HT1080 (cell line): ENCODE measurements at places on chromosomes 5 and 9. TPM values are rescaled to one million over a fixed set of nuclear protein-coding genes. Genes with fewer than 3 reads are reported as not detected.

DNA sequence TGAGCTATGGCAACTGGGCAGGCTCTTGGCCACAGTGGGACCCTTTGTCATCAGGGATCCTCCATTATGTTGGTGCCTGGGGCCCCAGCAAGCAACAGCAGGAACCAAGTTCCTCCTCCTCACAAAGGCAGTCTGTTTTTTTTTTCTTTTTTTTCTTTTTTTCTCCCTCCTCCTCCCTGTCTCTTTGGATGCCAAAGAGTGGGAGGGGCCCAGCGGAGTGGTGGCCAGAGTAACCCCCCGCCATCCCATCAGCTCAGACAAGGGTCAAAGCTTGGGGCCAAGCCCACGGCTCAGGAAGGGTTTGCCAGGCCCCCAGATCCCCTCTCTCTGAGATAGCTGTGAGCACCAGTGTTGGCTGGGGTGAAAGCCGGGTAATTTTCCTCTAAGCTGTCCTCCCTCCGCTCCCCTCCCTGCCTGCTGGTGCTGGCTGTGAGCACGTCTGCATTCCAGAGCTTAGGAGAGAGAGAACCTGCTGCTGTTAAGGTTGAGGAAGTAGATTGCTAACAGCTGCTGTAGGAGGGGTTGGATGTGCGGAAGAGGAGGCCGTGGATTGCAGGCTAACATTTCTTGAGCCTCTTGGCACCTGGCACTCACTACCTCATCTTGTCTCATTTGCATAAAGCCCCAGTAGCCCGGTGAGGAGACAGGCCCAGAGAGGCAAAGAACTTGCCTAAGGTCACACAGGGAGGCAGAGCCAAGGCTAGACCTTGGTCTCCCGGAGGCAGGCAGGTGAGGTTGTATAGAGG lies 21.2 kb downstream of the GSN start:
- no peak for DNase-seq

GRCh38 chr5:169300468-169301385 lies at the start of gene SLIT3:
Gene SLIT3, minus strand, starts transcription at chr5:169301139. Its CDS starts 430 bp downstream, at chr5:169300709.
- DNase-seq, result no peak

- DNase-seq, result peak; percentile 20
Measured at GRCh38 chr9:127316586-127317323, 52.2 kb downstream of the GARNL3 start.

DNA sequence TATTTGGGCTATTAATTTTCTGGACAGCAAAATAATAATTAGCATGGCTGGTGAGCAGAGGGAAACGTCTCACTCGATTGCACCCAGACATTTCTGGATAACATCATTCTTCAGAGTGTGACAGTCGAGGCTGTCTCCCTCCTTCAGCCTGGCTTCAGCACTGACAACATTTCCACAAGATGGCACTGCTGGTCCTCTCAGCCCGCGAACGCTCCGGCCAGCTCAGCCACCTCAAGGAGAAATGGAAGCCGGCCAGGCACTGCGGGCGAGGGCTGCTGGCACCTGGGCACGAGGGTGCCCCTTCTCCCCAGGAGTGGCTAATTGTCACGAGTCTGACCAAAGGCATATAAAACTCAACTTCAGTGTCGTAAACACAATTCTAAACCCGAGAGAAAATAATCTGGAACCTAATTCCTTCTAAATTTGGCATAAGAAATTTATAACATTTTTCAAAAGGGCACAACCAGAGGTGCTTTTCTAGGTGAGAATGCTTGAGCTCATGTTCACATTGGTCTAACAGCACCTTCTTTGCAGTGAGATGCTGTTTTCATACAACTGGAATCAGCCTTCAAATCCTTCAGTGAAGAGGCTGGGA lies 65.9 kb downstream of the DAP start:
- peak; percentile 85 for DNase-seq

DNA sequence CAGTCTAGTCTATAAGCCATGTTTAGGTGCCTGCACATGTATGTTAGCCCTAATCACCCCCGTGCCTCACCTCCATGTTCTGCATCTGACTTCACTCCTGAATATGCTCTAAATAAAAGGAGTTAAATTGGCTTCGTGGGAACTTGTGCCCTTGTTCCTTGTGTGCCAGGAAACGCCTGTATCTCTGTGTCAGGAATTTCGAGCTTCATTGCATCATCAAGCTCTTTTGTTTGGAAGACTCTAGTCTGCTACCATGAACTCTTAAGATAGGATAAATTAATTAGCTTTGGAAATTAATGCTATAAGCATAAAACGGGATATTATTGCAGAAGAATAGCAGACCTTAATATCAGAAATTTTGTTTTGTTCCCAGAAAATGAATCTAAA lies 99.2 kb downstream of the ADCY2 start:
- no peak for DNase-seq

GRCh38 chr9:33453999-33454660 lies 6.7 kb upstream of the AQP3 start:
- DNase-seq, result no peak

GRCh38 chr5:98563885-98564653 lies 209.4 kb upstream of the RGMB start:
- no peak for DNase-seq

DNA sequence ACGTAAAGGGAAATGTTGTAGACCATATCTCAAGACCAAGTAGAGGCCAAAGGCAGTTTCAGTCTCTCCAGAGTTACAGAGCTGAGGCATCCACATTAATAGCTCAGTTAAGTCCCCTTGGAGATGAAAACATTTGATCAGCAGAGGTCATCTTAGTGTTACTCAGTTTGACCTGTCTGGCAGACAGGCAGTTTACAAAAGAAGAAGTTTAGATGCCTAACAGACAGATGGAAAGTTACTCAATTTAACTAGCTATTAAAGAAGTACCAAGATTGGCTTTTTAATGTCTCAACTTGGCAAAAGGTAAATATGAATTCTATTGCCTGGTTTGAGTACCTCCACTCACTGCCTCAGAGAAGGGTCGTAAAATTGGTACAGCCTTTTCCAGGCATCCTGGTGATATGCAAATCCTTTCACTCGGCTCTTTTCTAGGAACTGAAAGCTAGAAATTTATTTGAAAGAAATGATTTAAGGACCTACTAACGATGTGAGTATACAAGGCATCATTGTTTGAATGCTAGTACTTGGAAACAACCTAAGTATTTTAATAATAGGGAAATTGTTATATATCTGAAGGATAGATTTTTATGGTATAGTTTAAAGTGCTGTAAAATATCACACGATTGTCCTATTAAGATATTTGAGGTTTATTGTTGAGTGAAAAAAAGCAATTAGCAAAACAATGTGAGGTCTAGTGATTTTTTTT lies 14.8 kb downstream of the ACO1 start:
- no peak for DNase-seq

DNA sequence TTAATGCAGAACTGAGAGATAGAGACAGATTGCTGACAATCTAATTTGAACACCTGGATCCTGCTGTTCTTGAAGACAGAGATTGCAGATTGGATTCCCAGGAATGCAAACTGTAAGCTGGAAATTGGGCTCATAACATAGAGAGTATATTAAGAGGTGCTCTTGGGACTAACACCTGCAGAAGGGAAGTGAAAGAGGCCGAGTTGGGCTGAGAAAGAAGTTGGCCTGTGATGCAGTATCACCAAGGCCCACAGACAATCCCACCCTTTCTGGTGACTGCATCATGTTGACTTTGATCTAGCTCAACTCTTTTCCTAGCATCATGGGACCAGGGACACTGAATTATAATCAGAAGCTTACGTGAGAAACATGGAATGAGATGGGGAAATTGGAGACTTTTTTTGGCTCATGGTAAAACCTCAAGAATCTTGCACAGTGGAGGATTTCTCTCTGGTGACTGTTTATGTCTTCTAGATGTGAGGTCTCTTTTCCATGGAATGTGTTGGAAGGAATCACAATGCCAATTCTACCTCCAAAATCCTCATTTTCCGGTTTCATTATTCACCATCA lies 36.5 kb upstream of the NUDT12 start:
- no peak for DNase-seq

- DNase-seq, result peak; percentile 39
Measured at GRCh38 chr9:127360829-127361228, 36.1 kb upstream of the SLC2A8 start.

DNA sequence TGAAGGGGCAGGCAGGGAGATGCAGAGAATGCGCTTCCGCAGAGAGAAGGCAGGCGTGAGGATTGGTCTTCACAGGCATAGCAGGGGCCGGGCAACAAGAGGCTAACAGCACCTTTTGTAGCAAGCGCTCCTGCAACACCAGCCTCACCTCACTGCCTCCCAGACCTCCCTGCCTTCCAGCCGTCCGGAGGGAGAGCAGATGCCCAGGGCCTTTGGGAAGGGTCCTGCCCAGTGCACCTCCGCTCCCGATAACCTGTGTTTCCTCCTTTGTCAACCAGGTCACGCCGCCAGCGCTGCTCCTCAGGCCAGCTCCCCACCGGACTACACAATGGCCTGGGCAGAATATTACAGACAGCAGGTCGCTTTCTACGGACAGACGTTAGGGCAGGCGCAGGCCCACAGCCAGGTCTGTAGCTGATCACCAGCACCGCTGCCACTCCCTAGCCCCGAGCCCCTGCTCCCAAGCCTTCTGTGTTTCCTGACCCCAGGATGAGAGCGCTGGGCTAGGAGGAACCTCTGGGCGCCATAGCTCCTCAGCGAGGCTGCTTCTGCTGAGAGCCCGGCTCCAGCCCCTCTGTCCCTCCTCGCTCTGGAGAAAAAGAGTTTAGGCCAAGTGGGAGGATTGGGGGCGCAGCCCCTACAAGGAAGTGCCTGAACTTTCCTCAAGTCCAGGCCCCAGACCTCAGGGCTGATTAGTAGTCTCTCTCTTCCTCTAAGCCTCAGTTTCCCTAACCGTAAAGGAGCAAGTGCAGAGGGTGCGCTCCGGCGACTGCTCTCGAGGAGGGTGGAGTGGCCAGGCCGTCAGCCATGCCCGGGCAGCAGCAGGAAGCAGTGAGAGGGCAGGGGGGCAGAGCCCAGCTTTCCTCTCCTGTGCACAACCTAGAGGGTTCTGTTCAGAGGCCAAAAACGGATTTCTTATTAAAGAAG lies 28.4 kb upstream of the PRDM12 start:
- no peak for DNase-seq

Gene CDKN2B-AS1
- total RNA-seq, result 2.7 and 3.8 TPM in 2 replicates

Gene GKAP1
- 1.9 and 2.0 TPM in 2 replicates for total RNA-seq

Gene SOX30
- total RNA-seq, result not detected in 2 replicates

Gene TNC
- 44.5 and 45.8 TPM in 2 replicates for total RNA-seq
